Effector CD4-positive, alpha-beta T cell (primary cell): ENCODE measurements at places on chromosomes 6 and 20.

DNA sequence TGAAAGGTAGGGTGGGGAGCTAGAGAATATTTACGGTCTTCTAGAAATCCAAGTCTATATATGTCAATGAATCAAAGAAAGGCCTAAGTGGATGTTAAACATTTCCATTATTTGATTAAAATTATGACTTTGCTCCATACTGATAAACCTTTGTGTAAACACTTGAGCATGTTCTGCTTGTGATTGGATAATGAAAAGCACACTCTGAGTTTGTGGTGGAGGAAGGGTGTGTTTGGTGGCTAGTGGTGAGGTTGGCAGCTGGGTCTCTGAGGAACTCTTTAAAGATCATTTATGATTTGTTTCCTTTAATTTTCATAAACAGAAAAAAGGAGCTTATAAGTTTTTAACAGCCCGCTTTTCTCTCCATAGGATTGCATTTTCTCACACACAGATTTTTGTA, 84.7 kb downstream of the RFPL4B start:
- no peak for DNase-seq

GRCh38 chr20:34165018-34165619, 53.1 kb upstream of the EIF2S2 start:
- DNase-seq: no peak

- DNase-seq: no peak
Measured at GRCh38 chr6:162963861-162964260, 236.1 kb downstream of the PACRG start.

GRCh38 chr6:150813319-150813992, 52.0 kb upstream of the MTHFD1L start:
- DNase-seq: no peak

DNA sequence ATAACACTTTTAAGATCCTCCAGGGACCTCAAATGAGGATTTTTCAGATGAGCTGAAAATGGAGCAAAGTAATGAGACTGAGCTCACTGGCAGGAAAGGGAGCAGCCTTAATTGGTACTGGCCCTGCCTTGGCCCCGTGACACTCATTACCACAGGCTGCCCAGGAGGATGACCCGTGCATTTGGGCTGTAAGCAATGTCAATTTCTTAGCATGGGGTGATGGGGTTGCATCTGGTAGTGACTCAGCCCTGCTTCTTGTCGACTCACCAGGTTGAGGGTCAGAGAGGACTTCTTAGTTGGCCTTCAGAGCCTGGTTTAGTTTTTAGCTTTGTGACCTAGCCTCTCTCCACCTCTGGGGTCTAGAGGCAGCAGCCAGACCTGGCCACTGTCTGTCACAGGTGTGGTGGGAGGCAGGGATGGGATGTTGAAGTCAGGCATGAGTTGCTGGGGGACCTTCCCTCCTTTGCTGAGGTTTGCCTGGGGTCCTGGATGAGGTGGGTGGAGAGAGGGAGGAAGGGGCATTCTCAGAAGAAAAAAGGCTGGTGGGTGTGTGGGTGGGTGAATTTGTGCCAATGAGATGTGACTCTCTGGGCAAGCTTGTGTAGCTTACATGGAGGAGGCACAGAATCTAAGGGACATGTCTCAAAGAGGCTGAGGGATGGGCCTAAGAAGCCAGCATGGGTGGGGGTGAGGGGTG, 25.9 kb upstream of the EPB41L1 start:
- DNase-seq: no peak

- DNase-seq: no peak
Measured at GRCh38 chr20:10649797-10650160, 24.0 kb downstream of the JAG1 start.

GRCh38 chr6:115004204-115004603, 661.4 kb upstream of the HS3ST5 start:
- DNase-seq: no peak

DNA sequence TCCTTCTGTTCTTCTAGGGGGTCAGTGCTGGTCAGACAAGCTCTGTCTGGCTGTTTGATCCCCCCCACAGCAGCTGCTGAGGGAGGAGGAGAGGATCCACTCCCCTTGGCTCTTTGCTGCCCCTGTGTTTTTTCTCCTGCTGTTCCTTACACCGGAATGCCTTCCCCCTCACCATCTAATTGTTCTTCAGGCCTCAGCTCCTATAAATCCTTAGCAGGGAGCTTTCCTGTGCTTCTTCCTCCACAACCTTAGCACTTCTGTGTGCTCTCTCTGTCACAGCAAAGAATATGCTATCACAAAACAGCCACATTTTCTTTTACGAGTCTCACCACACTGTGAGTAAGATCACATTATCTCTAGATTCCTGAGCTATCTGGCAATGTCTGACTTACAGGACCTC, 196.6 kb downstream of the OTOR start:
- no peak for DNase-seq

DNA sequence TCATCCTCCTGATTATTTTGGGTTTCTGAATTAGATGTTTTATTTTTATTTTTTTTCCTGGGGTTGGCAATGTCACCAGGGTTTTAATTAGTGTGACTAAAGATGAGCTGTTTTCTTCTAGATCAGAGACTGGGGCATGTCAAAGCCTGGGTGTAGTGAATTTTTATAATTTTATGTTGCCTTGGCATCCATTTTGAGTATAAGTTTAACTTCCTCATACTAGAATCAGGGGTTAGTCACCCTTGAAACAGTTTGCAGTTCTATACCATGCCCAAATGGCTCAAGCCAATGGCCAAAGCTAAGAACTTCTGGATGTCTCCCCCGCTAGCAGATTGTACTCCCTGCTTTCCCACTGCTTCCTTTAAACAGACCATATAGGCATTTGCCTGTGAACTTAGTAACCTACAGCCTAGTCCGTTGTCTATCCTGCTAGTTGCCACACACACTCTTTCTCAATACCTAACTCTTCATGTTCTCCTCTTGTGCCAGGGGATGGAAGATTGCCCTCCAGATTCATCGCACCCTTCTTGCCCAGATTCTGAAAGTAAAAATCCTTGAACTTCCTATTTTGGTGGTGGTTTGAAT, 54.5 kb downstream of the KIAA0408 start:
- DNase-seq: no peak

DNA sequence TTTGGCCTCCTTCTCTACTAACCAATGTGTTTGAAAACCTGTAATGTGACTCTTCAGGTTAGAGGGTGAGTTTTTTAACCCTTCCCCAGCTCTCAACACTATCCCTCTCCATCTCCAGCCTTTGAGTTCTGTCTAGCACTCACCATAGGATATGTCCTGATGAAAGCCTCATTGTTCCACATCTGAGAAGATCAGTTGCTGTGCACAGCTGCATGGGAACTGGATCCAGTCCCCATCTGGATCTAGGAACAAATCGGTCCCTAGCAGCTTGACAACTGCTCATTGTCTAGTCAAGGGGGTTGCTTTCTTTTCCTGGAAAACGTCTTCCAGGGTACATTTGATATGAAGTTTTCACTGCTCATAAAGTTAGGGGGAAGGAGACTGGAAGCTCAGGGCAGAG, 45.4 kb upstream of the AGPAT4 start:
- no peak for DNase-seq

DNA sequence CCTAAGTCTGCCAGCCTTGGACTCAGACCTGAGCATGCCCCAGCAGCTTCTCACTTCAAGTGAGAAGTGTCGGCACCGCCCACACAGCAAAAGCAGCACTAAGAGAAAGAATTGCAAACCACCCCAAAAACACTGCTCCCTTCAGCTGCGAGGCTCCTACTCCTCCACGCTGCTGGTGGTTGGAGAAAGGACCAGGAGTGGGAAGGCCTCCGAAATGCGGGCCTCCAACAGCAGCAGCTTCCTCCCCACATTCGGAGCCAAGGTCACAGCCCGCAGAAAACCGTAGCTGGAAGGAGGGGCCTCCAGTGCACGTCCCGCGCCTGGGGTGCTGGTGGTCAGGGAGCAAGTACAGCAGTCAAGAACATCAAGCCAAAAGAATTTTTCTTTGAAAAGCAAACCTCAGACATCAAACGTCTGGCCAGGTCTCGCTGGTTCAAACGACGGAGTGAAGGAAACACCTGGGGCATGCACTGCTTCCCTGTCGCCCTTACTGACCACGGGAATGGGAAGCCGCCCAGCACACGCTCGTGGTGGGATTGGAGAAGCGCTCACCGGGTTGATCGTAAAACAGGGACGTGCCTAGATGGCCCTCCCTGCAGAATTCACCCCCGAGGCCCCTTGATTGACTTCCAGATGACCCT, 185.6 kb upstream of the CST7 start:
- no peak for DNase-seq

DNA sequence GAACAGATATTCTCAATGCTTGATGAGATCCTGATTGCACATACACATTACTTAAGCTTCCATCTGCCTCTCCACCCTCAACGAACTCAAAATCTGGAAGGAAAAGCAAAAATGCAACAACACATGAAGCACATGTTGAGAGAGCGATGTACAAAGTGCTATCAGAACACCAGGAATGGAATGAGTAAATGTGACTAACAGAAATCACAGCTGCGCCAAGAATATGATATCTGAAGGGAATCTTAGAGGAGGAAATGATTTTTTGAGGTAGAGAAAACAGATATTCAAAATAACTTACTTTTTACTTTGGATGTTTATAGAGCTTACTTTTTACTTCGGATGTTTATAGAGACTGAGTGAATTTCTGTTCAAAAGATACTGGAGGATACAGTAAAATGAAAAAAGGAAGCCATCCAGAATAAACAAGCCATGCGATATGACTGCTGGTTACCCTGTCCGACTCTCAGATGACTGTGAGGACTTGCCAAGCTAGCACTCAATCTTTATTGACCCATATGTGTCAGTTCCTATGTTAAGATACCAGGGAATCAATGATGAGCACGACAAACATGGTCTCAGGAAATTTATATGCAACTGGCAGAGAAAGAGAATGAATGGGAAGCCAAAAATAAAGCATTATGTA, 102.0 kb downstream of the SMLR1 start:
- no peak for DNase-seq

DNA sequence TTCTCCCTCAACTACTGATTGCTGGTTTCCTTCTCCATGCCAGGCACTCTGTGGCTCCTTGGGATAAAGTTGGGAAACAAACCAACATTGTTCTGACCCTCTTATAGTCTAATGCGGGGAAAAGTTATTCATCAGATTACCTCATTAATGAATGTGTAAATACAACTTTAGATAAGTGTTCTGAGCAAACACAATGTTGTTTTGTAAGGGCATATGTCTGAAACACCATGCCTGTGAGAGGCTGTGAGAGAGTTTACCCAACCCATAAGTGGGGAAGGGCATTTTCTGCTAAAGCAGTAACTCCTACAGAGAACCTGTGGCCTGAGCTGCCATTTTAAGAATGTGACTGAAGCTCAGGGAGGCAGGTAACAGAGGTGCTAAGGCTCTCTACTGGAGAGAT, 283.5 kb downstream of the KHDC1L start:
- DNase-seq: no peak

DNA sequence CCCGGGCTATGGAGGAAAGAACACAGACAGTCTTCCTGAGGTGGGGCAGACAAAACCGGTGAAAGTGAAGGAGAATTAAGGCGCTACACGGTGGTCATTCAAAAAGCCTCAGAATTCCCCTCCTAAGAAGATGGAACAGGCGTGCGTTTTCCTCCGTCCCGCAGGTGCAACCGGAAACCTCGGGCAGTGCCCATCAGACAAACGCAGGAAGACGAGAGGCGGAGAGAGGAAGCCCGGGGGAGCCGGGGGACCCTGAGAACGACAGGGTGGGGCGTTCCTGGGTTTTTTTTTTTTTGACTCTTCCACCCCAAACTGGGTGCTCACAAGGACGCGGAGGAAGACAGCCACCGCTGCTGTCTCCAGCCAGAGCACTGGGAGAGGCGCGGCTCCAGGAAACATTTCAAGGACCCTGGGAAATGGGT, 25.4 kb downstream of the TTLL2 start:
- DNase-seq: no peak

DNA sequence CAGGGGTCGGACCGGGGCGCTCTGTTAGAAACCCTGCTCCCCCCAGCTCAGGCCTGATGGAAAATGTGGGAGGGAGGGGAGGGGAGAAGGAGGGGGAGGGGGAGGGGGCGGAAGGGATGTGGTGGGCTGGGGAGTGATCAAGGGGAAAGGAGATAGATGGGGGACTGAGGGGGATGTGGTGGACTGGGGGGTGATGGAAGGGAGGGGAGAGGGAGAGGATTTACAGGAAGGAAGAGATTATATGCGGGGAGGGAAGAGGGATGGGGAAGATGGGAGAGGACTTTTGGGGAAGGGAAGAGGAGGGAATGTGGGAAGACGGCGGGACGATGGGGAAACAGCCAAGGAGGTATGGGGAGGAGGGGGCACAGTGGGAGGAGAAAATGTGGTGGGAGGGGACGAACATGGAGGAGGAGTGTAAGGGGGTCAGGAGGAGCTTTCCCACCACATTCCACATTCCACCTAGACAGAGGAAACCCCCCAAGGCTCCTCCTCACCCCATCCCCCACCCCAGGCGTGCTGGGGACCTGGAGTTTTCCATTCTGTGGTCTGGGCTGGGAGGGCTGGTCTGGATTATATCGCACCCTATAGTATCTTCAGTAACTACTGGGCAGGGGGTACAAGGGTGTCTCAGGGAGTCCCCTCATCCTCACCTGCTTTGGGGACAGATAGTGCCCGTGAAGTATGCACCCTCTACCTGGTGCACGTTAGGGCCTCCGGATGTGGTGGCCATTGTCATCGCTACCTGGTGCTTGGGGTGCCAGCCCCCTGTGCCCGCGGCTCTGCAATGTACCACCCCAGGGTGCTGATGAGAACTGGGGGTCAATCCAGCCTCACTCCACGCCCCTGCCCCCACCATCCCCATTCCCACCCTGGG, 578 bp upstream of the PTGIS start:
- DNase-seq: no peak

GRCh38 chr20:33433465-33434234, 9.9 kb downstream of the SNTA1 start:
- DNase-seq: no peak

DNA sequence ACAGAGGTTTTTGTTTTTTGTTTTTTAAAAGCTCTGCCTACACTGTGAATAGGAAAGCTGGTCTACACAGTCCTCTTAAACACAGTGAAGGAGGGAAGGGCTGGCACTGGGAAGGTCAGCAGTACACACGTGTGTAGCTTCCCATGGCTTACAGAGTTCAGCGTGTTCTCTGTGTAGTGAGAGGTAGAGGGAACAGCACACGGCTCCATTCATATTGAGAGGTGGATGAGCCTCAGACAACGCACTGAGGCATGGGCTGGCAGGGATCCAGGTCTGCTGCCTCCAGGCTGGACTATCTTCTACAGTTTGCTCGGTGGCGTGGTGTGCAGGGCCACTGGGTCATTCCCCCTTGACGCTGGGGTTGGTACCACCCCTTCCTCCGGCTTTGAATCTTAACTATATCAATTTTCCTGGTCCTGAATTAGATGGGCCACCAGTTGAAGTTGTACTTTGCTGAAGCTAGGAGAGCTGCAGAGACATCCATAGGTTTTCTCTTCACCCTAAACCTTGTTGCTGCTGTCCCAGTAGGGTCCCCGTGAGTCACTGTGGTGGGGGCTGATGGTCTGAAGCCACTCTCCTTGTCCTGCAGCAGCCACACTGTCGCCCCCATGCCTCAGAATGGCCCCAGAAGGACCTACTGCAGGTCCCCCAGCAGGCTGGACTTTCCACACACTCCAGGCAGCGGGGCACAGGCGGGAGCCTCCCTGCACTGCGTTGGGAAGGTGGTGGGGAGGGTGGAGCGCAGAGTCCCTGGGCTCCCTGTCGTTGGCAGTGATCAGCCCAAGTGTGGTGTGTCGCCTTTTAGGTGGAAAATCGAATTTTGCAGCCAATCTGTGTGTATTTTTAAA, 2.0 kb downstream of the ARFGAP1 start:
- no peak for DNase-seq

GRCh38 chr20:61271312-61272231, 19.5 kb downstream of the CDH4 start:
- no peak for DNase-seq

- no peak for DNase-seq
Measured at GRCh38 chr6:78353040-78353439, 514.3 kb upstream of the IRAK1BP1 start.

GRCh38 chr6:56424542-56425083, 177.2 kb upstream of the COL21A1 start:
- no peak for DNase-seq
